ENCODE measurements at places on chromosomes 3 and 15. TPM values are rescaled to one million over a fixed set of nuclear protein-coding genes. Genes with fewer than 3 reads are reported as not detected.

DNA sequence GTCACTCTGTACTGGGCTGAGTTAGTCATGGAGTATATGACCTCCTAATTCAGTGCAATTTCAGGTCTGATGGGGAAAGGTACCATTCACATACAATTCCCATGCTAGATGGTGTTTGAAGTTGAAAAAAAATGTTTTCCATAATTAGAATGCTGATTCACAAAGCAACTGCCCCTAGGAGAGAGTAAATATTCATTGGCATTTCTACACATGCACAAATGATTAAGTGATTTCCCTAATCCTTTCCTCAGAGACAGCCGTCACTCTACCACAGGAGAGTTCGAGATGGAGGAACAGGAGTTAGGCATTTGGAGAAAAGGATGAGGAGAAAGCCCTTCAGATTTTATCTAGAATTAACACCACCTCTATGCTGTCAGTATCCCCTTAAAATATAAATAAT lies 32.5 kb downstream of the GADL1 start:
- no peak for DNase-seq
- H3K27me3 ChIP-seq = peaks cover 2% of the 10 kb centered on the region
- H3K4me3 ChIP-seq = no peak overlapping the region

GRCh38 chr3:126130981-126131745 lies 47.2 kb upstream of the SLC41A3 start:
- DNase-seq = no peak
- H3K4me1 ChIP-seq = 0 out of 2 replicates have a peak, but pooled peaks cover 7% of the 10 kb centered on the region
- peaks cover 29% of the 10 kb centered on the region for H3K27me3 ChIP-seq
- H3K36me3 ChIP-seq = no peaks in the 10 kb centered on the region

- peaks cover 12% of the 10 kb centered on the region for H3K27me3 ChIP-seq
- H3K4me1 ChIP-seq = peaks cover 11% of the 10 kb centered on the region
- no peak for DNase-seq
- no peak overlapping the region for H3K4me3 ChIP-seq
- H3K36me3 ChIP-seq = peaks cover 49% of the 10 kb centered on the region
These were observed 39.1 kb downstream of the MESD start for GRCh38 chr15:80950291-80951078.

DNA sequence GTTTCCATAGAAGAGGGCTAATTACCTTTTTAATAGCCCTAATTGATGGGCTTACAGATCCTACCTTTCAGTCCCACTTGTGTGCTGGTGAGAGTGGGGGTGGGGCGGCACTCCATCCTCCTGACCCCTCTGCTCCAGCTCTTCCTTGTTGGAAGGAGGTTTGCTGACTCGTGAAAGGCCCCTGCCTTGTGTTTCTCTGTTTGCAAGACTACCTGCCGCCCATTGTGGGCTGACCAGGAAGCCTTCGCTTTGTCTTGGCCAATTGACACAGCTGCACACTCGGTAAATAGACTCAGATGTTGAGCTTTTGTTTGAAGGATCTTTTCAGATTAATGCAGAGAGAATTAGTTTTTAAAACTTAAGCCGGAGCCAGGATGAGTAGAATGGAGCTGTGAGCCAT lies 197.3 kb upstream of the HES1 start:
- H3K27me3 ChIP-seq = peaks cover 33% of the 10 kb centered on the region
- DNase-seq = no peak
- no peak overlapping the region for H3K4me3 ChIP-seq
- no peaks in the 10 kb centered on the region for H3K4me1 ChIP-seq
- no peak overlapping the region for H3K27ac ChIP-seq
- no peaks in the 10 kb centered on the region for H3K36me3 ChIP-seq

DNA sequence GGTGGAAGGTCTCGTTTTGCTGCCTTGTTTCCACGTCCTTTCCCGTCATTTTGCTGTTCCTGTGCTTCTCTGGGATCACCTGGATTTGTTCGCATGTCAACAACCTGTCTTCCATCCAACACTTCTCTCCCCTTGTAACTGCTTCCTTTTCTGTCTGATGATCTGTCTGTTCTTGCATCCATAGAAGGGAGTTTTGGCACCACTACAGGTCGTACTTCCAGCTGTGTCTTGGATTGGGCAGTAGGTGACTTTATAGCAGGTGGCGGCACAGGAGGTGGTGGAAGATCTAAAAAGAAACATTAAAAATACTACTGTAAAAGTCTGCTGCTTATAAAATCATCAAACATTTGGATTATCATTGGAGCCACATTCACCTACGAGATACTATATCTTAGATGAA lies 1161.0 kb downstream of the ROBO1 start:
- no peak for DNase-seq
- H3K36me3 ChIP-seq = peaks cover 12% of the 10 kb centered on the region
- H3K4me1 ChIP-seq = peaks cover 19% of the 10 kb centered on the region
- no peak overlapping the region for H3K27ac ChIP-seq
- H3K27me3 ChIP-seq = no peaks in the 10 kb centered on the region
- H3K4me3 ChIP-seq = no peak overlapping the region

- peak overlapping the region; percentile 85 for H3K27ac ChIP-seq
- H3K27me3 ChIP-seq = peaks cover 2% of the 10 kb centered on the region
- 0 out of 2 replicates have a peak, but pooled peaks cover 5% of the 10 kb centered on the region for H3K36me3 ChIP-seq
- DNase-seq = peak; percentile 75
These were observed 551.2 kb upstream of the CCDC54 start for GRCh38 chr3:106825962-106826605.

Gene IGSF10
- total RNA-seq = not detected

Gene ABHD10
- 39.6 TPM for total RNA-seq

Gene DAZL
- total RNA-seq = not detected

Gene WNT7A
- not detected for total RNA-seq
